ENCODE measurements at places on chromosomes 6 and 20.

DNA sequence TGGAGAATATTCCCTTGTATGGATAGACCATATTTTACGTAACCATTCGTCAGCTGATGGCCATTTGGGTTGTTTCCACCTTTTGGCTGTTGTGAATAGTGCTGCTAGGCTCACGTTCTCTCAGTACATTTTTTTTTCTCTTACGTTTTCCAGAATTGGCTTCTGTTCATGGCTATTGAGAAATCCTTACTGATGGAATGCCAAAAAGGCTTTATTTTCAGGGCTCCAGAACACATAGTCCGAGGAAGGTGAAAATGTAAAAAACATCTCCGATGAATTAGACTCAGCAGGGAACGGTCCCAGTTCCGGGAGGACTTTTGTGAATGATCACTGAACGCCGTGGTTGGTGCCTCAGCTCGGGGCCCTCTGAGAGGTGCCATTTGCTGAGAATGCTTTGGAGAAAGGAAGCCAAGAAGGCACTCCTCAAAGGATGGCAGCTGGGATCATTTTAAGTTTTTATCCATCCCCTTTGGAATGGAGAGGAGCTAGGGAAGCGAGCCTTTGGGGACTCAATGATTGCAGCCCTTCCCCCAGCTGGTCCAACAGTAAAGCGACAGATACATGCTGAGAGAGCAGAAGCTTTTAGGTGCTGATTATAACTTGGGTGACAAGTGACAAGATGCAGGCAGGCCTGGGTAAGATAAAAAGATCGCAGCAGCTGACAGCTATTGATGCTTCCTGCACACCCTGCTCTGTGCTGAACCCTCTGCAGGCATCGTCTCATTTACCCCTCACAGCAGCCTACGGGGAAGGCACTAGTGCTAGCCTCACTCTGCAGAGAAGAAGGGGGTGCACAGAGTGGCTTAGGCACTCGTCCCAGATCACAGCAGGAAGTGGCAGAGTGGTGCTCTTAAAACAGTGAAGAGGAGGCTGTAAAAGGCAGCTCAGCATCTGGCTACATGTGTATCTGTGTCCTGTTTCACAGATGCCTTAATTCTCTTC, 133.4 kb upstream of the KCNG1 start:
- no peak for DNase-seq

DNA sequence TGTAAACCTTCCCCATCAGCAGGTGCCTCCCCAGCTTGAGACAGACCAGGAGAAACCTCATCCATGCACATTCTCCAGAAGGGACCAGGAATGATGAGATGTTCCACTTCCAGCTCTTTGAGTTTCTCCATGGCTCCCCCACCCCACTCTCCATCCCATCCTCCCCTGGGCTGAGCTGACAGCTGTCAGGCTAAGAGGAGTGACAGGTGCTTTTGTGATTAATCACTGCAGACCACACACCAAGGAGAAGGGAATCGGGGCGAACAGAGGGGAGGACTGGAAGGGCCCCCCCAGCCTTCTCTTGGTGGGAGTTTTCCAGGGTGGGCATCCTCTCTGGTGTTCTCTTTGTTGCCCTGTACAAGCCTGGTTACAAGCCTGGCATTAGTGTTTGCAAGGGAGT, 56.1 kb upstream of the ZFAND3 start:
- no peak for DNase-seq

GRCh38 chr20:43667341-43668132, 623 bp downstream of the MYBL2 start:
- no peak for DNase-seq

GRCh38 chr6:136582711-136583471, 32.7 kb upstream of the MAP7 start:
- DNase-seq: no peak

- no peak for DNase-seq
These were observed 44.4 kb upstream of the SLC22A3 start for GRCh38 chr6:160303806-160304205.

DNA sequence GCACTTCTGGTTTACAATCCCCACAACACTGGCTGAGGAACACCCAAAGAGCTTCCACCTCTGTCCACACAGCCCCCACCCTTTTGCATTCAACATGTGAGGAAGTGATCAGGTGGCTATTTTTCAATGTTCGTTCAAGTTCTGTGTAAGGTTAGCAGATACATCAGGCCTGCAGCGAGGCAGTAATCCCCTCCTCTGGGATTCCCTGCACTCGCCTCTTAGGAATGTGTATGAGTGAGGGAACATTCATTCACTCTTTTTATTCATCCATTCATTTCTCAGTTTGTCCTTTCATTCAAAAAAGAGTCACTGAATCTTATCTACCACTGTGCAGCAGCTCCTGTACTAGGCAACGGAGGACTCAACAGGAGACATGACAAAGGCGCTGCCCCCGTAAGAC, 236.4 kb upstream of the PRDM1 start:
- no peak for DNase-seq
